ENCODE measurements at places on chromosomes 6 and 20.

GRCh38 chr6:126773112-126773805, 345.2 kb upstream of the RSPO3 start:
- DNase-seq = no peak

- no peak for DNase-seq
Observed at GRCh38 chr6:153702671-153703070, 336.4 kb upstream of the OPRM1 start.

DNA sequence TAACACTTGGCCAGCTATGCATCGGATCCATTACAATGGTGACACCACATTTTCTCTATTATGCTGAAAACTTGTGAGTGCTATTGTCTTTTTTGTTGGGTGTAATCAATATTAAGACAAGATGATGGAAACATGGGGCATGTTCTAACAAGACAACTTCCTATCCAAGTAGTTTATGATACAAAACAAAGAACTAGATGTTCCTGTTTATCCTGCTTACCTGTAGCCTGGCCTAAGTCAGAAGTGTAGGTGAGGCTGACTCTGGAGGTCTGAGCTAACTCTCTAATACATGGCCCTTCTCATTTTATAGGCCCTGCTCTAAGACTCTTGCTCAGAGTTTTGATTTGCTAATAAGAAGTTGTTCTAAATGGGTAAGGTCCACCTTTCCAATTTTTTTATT, 242.4 kb upstream of the STXBP5 start:
- DNase-seq = no peak

- no peak for DNase-seq
Observed at GRCh38 chr20:34561661-34562060, 3.1 kb downstream of the MAP1LC3A start.

DNA sequence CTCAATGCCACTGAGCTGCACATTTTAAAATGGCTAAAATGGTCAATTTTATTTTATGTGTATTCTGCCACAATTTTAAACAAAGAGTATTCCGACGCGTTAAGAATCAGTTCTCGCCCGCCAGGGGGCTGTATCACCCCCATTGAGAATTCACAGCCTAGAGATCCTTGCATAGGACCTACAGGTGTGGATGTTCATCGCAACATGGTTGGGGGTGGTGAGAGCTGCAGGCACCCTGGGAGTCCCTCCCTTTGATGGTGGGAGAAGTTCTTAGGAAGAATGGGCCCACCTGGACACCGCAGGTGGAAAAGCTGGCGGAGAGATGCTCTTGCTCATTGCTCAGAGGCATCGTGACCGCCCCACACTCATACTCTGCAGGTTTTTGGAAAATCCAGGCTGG, 63.5 kb downstream of the SLC2A10 start:
- DNase-seq = no peak

- DNase-seq = no peak
Observed at GRCh38 chr6:126300735-126301134, 39.2 kb upstream of the CENPW start.

- DNase-seq = no peak
Observed at GRCh38 chr20:40565001-40565681, 123.9 kb downstream of the MAFB start.

DNA sequence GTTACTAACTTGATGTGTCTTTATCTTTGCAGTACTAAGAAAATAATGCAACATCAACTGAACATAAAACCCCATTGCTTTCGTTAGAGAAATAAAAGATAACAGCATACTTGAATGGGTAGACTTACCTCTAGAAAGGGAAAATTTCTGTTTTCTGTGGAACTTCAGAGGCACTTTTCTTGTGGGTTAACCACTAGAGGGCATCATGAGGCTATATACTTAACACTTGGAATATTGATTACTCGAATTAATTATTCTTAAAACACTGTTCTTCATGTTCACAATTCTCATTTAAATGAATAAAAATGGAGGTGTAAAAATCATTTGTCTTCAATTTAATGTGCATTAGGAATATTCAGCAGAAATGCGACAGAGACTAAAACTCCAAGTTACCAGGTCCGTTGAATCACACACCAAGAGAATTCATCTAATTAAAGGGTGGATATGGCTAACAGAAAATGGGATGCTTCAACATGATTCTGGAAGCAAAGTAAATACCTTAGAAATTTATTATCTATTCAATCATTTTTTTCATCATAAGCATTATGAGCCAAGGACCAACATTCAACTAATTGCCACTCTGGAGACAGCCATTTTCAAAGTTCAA, 330.8 kb upstream of the PREP start:
- DNase-seq = no peak

DNA sequence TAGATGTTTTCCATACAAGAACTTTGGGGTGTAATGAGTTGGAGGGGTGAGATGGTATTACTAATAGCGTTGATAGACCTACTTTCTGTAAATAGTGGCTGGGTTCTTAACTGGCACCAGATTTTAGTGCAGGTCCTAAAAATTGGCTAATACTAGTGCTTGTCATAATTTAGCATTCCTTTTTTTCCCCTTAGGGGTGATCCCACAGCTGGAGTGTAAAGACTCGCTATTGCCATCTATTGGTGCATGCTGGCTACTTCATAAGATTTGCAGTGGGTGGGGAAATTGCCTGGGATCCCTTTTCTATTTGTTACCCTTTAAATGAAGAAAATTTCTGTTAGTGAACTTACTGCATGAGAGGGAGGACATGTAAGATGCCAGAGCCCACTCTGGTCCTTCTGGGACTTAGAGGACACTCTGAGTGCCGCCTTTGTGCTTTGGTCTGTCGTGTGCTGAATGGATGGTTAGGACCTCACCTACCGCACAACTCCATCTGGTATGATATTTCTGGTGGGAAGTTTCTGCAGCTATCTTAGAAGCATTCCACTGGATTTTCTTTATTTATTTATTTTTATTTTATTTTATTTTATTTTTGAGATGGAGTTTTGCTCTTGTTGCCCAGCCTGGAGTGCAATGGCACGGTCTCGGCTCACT, 195.5 kb downstream of the JARID2 start:
- no peak for DNase-seq

GRCh38 chr6:167670938-167671338, 155.8 kb upstream of the AFDN start:
- DNase-seq = no peak

GRCh38 chr20:12237772-12238171, 320.1 kb downstream of the BTBD3 start:
- no peak for DNase-seq

DNA sequence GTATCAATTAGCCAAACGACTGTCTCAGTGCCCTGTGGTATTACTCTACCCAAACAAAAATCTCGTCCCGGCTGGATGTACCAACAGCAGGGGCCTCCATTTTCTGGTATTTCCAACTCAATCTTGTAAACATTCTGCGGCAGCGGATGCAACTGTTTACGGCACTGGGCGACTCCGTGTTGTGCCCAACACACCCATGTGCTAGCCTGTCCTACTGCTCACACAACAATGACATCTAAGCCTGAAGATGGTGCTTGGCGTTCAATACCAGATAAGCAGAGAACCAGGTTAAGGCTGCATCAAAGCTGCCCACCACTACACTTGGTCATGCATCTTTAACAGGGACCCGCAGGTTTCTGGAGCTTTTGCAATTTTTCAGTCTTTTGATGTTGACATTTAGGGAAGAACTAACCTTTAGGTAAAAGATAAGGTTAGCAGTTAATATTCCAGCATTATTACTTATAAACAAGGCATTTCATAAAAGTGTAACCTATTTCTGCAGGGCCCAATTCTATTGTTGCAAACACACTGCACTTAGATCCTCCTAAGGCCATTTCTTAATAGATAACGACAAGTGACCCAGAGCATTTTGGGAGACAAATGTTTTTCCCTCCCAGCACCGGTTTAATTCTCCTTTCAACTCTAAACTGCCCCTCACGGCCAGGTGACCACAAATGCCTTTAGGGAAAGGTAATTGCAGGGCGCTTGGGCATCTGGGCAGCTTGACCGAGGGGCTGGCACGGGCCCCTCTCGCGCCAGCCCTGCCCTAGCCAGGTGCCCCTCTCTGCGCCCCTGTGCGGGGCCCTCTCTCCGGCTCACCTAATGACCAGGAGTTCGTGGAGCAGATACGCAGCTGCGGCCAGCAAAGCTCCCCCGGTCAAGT, 945 bp downstream of the FAXC start:
- DNase-seq = no peak

DNA sequence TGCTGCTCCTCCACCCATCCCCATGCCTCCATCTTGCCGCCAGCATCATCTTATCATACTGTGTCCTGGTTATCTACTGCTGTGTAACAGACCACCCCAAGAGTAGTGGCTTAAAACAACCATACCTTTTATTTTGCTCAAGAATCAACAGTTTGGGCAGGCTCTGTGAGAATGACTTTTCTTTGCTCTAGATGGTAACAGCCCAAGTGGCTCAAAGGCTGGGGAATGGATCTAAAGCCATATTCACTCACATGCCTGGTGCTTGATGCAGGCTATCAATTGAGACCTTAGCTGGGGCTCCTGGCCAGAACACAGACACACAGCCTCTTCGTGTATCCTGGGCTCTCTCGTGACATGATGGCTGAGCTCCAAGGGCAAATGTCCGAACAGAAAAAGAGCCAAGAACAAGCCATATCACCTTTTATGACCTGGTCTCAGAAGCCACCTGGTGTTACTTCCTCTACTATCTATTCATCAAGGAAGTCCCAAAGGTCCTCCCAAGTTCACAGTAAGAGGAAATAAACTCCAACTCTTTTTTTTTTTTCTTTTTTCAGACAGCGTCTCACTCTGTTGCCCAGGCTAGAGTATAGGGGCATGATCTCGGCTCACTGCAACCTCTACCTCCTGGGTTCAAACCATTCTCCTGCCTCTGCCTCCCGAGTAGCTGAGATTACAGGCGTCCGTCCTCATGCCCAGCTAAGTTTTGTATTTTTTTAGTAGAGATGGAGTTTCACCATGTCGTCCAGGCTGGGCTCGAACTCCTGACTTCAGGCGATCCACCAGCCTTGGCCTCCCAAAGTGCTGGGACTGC, 159.3 kb upstream of the JARID2 start:
- DNase-seq = no peak

DNA sequence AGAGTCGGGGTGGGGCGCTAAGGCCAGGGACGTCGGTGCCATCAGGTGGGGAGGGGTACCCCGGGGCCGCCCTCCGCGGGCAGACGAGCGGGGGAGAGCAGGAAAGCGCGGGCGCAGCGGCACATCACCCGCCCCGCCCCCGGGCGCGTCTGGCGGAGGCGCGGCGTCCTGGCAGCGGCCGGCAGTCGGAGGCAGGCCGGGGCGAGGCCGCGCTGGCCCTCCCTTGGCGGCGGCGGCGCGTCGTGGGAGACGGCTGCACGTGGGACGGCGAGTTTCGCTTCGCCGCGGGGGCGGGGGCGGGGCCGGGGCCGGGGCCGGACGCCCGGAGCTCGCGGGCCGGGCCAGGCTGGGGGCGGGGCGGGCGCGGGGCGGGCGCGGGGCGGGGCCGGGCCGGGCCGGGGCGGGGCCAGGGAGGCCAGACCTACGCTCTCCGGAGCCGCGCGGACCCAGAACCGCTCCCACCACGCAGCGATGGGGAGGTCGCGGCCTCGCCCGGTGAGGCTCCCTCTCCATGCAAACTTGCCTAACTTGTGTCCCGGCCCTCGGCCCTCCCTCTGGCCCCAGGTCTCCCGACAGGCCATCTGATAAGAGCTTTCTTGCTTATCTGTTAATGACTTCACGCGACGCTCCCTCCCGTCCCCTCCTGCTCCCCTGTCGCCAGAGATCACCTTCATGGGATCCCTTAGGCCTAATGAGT, 12.5 kb downstream of the ITPR3 start:
- DNase-seq = no peak

GRCh38 chr6:138336221-138336620, 41.5 kb upstream of the SMIM28 start:
- DNase-seq = no peak

DNA sequence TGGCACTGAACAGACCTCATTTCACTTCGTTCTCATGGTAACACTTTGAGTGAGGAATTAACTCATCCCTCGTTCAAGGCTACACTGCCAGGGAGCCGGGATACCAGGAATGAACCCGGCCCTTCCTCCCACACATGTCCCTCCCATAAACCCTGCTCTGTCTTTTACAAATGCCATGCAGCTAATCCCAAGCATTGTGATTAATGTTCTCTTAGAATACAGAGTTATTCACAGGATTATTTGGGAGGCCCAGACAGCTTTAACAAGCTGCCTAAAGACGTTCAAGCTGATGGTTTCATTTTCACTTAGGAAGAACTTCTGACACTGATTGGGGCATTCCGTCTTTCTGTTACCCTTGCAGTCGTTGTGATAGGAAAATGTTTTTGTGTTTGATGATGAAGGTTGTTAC, 42.5 kb upstream of the CD83 start:
- DNase-seq = no peak

DNA sequence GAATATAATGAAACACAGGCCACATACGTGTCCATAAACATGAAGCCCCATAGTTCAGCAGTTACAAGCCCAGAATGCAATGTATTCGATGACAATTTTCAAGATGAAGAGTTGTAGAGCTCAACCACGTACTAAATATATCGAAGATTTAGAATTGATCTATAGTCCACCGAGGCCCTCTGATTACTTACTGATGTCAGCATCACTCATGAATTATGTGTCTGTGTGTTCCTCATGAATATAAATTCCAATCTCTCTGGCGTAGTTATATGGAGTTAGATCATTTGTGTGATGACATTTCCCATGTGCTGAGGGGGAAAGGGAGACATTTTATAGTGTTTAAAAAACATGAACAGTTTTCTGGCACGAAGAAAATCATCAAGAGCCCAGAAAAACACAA, 97.5 kb downstream of the PFDN4 start:
- DNase-seq = no peak

DNA sequence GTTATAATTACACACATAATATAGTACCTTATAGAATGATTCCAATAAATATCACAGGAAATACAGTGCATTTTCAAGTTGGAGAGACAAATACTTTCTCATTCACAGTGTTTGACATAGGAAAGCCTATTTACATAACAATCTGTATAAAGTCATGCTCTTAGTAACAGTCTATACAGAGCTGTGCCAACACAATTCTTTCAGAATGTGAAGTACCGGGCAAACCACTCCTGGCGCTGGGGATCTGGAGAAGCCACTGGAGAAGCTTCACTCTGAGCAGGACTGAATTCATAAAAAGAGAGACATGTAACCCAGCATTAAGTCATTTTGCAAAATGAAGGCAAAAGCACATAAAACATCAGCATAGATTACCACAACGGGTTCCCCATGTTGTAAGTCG, 24.9 kb upstream of the MCM9 start:
- no peak for DNase-seq

GRCh38 chr6:16647422-16647821, 113.8 kb downstream of the ATXN1 start:
- no peak for DNase-seq

DNA sequence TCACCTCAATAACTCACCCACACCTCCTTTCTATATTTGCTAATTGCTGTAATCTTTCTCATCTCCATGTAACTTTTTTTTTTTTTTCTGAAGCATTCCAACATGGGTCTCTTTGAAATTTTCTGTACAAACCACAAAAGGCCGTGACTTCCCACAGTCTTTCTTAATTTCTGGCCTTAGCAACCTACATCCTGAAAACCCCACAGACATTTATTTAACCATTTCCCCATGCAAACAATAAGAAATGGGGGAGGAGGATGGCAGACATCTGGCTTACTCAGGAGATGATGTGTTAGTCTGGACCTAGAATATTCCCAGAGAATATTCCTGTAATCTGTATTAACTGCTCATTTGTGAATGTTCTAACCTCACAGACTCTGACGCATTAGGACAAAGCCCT, 57.6 kb downstream of the MEP1A start:
- DNase-seq = no peak
